ENCODE measurements at places on chromosomes 1 and 21. TPM values are rescaled to one million over a fixed set of nuclear protein-coding genes. Genes with fewer than 3 reads are reported as not detected.
A peak's percentile ranks its signal among the peaks of the same experiment; 100 is the strongest.

The PLEKHN1 gene
- 3.8 TPM for total RNA-seq

DNA sequence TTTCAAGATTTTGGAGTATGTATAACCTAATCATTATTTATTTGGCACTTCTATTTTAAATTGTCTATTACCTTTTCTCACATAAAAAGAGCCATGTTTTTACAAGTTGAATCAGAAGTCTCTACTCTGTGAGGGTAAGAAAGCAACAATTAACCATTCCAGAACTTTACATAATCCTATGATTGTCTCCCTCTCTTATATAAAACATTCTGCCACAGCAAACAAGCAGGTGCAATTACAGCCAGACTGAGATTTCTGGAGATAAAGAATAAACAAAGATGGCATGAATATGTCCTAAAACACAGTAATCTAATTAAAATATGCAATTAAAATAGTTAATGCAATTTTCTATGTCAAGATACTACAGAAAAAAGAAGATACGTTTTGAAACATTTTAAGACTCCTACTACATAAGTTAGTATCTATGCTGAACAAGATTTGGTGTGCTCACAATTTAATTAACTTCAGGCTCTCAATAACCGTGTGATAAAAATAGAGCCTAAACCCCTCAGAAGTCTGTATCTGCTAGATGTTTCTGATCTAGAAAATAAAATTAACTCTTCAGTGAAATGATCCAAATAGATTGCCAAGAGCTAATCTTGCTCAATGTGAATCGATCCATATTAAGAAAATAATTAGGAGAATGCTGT is 13.7 kb upstream of the TMPRSS15 start:
- DNase-seq = no peak

DNA sequence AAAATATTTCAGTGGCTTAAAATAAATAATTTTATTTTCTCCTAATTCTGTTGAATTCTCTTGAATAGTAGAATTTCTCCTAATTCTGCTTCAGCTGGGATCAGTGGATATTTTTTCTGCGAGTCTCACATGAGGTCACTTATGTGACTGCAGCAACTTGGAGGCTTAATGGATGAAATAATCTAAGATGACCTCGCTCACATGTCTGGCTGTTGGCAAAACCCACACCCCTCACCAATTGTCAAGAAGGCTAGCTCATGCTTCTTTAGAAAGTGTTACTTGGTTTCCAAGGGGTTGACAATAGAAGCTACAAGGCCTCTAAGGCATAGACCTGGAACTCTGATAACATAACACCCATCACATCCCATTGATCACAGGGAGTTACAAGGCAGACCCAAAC is 156.9 kb upstream of the DPYD start:
- no peak for DNase-seq

GRCh38 chr1:39148942-39149341 is 55.6 kb upstream of the MACF1 start:
- DNase-seq = no peak

GRCh38 chr1:221625026-221625425 is 116.9 kb downstream of the DUSP10 start:
- no peak for DNase-seq

DNA sequence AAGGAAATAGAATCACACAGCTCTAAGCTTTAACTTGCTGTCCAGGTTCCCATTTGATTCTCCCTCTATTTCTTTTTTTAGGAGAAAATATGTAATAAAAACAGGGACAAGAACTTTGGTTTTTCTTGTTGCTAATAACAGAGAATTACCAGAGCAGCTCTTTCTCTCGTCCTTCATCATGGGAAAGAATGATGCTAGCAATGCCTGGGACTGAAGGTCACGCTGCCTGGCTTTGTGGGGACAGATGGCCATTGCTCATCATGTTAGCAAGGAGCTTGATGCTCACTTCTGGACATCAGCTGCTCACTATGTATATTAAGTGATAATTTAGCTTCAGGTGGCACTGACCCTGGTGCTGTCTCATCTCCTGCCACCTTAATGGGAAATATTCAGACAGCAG is 77.3 kb upstream of the AKT3 start:
- no peak for DNase-seq

DNA sequence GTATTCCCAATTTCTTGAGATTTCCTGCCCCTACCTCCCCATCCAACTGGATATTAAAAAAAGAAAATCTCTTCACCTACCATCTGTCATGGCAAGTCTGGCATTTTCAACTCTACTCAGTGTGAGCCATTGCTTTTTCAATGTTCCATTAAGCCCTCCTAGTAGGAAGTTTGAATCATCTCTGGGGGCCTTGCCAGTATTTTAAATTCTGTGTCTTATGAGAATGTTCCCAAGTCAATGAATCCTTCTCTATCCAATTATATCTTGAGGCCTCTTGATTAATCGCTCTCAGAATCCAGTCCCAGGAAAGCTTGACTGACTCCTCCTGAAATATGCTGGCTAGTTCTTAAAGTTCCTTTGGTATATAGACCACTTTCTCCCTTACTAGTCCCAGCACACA is 91.5 kb downstream of the NGF start:
- no peak for DNase-seq

GRCh38 chr1:905071-905749 is 18.5 kb upstream of the SAMD11 start:
- no peak for DNase-seq

DNA sequence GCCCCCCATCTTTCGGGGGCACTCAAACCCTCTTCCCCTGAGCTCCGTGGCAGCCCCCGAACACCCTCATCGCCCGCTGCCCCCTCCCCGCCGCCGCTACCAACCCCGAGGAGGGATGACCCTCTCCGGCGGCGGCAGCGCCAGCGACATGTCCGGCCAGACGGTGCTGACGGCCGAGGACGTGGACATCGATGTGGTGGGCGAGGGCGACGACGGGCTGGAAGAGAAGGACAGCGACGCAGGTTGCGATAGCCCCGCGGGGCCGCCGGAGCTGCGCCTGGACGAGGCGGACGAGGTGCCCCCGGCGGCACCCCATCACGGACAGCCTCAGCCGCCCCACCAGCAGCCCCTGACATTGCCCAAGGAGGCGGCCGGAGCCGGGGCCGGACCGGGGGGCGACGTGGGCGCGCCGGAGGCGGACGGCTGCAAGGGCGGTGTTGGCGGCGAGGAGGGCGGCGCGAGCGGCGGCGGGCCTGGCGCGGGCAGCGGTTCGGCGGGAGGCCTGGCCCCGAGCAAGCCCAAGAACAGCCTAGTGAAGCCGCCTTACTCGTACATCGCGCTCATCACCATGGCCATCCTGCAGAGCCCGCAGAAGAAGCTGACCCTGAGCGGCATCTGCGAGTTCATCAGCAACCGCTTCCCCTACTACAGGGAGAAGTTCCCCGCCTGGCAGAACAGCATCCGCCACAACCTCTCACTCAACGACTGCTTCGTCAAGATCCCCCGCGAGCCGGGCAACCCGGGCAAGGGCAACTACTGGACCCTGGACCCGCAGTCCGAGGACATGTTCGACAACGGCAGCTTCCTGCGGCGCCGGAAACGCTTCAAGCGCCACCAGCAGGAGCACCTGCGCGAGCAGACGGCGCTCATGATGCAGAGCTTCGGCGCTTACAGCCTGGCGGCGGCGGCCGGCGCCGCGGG is 837 bp downstream of the FOXD3 start:
- peak; percentile 77 for DNase-seq

DNA sequence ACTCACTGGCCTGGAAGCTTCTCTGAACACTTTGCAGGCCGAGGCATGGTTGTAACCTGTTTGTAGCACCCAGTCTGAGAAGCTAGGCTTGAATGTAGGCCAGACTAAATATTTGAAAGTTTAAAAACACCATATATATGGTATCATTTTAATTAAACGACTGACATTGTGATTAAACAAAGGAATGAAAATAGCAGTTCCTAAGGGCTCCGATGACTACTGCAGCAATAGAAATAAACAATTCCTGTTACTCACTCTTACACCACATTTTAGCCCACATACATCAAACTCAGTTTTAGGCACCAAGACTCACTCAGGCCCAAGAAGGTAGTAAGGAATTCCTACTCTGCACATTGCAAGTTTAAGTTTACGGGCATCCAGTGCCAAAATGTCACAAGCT is 281.2 kb downstream of the AKT3 start:
- peak; percentile 35 for DNase-seq

DNA sequence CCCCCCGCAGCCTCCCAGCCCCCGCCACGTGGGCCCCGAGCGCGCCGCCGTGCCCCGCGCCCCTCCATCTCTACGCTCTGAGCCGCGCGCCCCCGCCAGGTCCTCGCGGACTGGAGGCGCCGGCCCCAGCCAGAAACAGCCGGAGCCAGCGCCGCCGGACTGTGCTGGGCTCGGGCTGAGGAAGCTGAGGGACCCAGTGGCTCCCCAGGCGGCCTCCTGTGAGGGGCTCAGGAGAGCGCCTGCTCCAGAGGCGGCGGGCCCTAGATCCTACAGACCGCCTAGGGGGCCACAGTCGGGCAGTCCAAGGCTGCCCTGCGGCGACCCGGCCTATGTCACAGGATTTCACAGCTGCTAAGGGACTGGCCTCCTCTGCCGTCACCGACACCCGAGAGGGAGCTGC is 82.1 kb downstream of the NENF start:
- no peak for DNase-seq
